Stimulated activated CD4-positive, alpha-beta T cell treated with anti-CD3 and anti-CD28 coated beads, TNF-alpha, amount 100 ng/mL, for 4 hours (primary cell): ENCODE measurements at places on chromosomes 5 and 9.

DNA sequence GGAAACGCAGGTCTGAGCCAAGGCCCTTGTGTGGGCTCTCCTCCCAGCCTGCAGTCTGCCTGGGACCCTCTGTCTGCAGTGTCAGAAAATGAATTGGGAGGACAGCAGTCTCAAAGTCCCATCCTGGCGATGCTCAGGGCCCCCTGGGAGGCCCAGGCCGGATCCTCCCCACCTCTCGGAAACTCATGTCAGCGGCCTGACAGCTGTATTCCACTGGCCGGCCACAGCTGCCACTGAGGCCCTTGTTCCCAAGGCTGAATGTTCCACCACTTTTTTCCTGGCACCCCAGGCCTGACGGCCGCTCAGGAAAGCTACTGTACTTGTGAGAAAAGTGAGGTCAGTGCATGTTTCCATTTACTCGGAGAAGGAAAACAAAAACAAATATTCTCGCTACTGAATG, 180.0 kb downstream of the FGF18 start:
- no peak for DNase-seq

GRCh38 chr9:131386281-131386680, 7.6 kb upstream of the PRRC2B start:
- no peak for DNase-seq

GRCh38 chr5:61311836-61312808, 19.9 kb upstream of the ZSWIM6 start:
- no peak for DNase-seq

DNA sequence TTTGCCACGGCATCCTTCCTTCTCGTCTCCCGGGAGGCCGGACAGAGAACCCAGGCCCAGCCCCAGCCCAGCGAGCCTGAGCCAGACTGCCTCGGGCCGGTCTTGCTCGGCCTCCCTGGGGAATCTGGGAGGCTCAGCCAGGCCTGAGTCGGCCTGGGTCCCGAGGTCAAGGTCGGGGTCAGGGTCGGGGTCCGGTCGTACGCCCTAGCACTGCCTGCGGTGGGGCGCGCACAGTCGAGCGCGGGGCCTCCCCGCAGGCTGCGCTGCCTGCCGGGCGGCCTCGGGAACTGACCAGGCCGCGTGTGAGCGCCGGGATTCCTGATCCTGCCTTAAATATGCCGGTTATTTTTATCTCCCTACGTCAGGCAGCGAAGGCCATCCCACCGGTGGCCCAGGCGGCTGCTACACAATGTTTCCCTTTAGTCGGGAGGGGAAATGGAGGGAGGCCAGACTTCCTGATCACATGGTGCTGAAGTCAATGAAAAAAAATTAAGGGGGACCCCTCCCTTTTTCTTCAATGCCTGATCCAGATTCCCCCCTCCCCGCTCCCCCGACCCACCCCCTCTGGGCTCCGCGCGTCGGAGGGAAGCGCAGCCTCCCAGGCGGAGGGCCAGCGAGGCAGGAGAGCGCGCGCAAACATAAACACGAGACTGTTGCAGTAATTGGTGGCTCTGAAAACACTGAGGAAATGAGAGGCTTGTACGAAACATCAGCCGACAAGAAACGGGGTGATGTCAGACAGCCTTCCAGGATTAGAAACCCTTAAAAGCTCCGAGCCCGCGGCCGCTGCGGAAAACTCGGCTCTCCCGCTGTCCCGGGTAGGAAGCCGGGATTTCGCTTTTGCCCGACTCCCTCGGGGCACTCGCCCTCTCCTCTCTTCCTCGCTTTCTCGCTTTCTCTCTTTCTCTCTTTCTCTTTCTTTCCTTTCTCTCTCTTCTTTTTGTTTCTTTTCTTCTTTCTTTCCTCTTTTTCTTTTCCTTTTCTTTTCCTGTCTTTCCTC, 148.2 kb upstream of the KLF4 start:
- DNase-seq: no peak

- no peak for DNase-seq
Measured at GRCh38 chr5:172818081-172818480, 16.0 kb upstream of the ERGIC1 start.

GRCh38 chr5:113614191-113614590, 100.7 kb downstream of the YTHDC2 start:
- no peak for DNase-seq

- DNase-seq: no peak
Measured at GRCh38 chr9:99307851-99308250, 85.8 kb downstream of the SEC61B start.

- no peak for DNase-seq
Measured at GRCh38 chr5:55308254-55308836, 556 bp downstream of the MTREX start.

- no peak for DNase-seq
Measured at GRCh38 chr5:168877132-168877892, 298.1 kb upstream of the PANK3 start.

- DNase-seq: no peak
Measured at GRCh38 chr9:89837934-89838310, 233.1 kb downstream of the GADD45G start.

DNA sequence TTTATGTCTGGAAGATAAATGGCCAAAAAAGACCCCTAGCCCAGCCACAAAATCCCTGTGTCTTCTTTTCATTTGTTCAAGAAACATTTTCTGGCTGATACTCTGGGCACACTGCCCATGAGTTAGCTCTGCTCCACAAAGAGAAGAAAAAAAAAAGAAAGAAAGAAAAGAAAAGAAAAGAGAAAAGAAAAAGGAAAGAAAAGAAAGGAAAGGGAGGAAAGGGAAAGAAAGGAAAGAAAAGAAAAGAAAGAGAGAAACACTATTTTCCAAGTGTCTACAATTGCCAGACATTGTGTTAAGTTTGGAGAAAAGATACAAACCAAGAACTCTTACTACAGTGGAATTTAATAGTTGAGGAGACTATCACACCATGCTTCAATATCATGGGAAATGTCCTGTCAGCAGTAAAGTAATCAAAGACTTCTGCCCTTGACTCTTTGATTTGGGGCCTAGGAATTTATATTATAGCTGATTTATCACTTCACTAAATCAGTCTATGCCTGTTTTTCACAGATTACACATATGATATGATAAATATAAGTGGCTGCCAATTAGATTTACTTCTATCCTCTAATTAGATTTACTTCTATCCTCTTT, 3.0 kb downstream of the TRMO start:
- no peak for DNase-seq

DNA sequence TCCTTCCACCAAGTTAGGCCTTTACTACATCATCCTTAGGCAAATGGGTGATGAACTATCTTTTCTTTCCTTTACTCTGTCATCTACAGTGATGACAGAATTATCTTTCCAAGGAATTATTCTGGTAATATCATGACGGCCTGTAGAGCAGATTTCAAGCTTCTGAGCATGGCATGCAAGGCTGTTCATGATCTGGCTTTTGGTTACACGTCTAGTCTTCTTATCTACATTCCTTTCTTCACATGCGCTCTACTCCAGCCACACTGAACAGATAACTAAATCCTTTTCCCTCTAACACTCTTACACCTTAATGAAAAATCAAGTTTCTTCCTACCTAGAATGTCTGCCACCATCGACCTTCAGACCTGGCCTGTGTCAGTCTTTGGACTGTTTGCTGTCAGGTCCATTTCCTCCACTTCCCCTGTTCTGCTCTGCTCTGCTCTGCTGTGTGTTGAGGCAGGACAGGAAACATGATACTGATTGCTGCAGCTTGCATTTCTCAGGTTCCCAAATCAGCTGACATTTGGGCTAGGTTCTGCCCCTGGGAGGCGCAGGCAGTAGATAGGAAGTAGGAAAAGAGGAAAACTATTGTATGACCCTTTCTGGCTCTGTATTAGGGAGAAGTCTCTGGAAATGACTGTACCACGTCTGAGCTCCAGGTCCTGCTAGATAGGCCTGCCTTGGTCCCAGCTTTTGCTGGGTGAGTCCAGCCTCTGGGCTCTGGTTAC, 4.2 kb downstream of the SCGB3A2 start:
- DNase-seq: no peak

DNA sequence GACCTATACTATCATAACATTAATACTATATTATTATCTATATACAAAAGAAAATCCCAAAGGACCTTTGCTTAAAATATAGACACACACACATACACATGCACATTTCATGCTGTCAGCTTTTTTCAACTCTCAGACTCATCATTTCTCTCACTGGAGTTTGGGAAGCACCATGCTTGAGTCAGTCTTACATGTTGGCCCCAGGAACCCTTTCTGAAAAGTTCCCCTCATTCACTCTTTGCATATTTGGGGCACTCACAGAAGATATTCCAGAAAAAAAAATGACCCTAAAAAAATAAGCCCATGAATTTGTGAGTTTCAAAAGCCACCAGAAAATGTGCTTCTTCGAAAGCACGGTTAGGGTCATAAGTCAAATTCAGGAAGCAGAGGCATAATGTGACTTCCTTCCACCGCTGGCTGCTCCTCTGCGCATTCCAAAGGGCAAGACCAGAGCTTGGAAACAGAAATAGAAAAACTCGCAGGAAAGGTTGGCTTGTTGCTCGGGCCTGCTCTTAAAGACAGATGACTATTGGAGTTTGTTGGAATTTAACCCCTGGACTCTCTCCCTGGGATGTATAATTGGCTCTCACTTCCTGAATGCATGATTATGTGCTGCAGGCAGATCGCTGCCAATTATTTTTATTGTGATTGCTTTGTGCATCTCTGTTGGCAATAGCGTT, 129.7 kb upstream of the IQGAP2 start:
- no peak for DNase-seq

DNA sequence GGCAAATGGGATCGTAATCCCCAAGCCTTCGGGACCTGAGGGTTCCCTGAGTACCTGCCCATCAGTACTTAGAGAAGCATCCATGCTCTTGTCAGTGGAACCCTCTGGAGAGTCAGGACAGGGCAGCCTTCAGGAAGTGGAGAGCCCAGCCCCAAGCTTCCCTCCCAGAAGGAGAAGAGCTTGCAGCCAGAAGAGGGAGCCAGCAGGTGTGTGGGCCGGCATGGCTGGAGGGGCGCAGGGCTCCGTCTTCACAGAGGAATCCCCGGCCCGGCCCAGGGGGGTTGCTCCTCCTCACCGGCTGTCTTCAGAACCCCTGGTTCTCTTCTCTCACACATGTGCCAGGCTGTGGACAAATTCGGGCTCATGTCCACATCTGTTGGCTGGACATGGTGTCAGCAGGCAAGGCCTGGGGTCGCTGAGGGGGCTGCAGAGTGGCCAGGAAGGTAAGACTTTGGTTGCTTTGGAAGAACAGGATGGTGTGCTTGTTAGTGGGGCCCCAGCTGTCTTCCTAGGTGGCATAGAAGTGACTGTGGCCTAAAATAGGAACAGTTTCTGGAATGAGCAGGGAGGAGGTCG, 58.9 kb upstream of the RXRA start:
- DNase-seq: no peak

- no peak for DNase-seq
Measured at GRCh38 chr9:79719021-79719420, 147.3 kb downstream of the TLE4 start.

- DNase-seq: no peak
Measured at GRCh38 chr5:1098986-1099597, 12.8 kb downstream of the SLC12A7 start.

DNA sequence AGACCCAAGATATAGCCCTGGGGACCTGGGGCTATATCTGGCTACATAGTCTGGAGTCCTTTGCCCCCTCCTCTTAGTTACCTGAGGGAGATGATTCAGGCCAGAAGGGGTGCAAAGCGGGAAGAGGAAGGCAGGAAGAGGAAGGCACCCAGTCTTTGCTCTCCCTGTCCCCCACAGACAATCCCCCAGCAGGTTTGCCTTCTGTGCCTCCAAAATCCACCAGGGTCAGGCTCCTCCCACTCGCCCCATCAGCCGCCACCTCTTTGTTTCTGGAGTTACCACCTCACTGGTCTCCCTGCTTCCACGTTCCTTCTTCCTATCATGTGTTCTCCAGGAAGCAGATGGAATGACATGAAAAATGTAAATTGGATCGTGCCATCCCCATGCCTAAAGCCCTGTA, 31.2 kb upstream of the FABP6 start:
- DNase-seq: no peak

- DNase-seq: no peak
Measured at GRCh38 chr9:91305596-91306295, 56.0 kb downstream of the AUH start.

- no peak for DNase-seq
Measured at GRCh38 chr5:120326651-120327050, 137.4 kb upstream of the PRR16 start.

GRCh38 chr5:149017636-149018035, 45.2 kb downstream of the SH3TC2 start:
- DNase-seq: no peak

DNA sequence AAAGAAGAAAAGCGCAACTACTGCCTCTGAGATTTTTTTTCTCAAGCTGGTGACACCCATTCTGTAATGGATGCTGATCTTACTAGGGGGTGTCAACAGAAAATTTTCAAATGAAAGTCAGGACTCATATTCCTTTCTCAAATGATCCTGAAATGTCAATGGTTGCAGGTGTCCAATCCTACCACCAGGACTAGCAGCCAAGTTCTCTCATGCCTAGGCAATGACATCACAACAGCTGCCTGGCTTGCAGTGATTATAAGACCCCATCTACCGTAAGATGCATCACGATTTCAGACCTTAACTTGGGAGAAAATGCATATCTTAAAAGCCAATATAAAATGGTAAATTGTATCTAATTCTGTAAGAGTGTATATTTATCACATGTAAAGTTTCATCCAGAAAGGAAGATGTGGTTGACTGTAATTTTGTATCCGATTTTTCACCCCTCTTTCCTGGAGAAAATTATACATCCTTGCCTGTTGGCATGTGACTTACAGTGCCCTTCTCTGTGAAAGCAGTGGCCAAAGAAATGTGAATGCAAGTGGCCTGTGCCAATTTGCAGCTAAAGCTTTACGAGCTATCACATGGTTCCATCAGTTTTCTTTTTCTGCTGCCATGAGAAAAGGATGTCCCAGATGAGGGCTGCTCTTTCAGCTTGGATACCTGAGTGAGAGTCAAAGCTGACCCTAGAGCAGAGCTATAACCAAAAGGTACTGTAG, 104.4 kb downstream of the DENND1A start:
- no peak for DNase-seq

- no peak for DNase-seq
Measured at GRCh38 chr9:81083854-81084512, 605.4 kb downstream of the TLE1 start.

DNA sequence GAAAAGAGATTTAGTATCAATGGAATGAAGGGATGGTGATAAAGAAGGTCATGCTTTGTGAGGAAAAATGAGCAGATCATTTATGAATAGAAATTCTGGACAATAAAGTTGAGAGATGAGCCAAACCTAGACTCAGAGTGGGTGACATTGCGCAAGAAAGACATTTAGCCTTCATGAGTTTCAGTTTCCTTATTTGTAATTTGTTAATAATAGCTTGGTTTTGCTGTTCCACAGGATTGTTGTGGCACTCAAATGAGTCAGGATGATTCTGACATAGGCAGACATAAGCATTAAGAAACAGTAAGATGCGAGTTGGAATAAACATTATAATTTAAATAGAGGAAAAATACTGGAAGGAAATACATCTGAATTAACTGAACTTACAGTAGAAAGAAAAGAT, 34.8 kb downstream of the ITGA2 start:
- no peak for DNase-seq
